ENCODE measurements at places on chromosomes 11 and 22.

DNA sequence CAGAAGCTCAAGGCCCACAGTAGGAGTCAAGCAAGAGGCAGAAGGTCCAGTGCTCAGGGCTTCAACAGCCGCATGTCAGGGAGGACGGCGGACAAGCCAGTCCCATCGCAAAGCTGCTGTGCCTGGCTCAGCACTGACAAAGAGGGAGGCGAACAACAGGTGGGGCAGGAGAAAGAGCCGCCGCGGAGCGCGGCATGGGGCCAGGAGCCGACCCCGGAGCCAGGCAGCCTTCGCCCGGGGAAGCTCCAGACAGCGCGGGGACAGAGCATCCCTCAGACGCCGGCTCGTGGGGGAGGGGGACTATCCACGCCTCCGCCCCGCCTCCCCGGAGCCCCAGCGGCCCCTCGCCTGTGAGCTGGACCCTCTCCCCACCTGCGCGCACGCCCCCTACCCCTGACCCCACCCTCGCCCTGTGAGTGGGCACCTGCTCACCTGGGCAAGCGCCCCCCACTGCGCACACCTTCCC is 369 bp downstream of the DHCR7 start:
- DNase-seq: peak; percentile 43

- peak; percentile 73 for DNase-seq
Observed at GRCh38 chr11:77560605-77561004, 29.1 kb upstream of the AQP11 start.

- no peak for DNase-seq
Observed at GRCh38 chr11:68042219-68043028, 3.6 kb downstream of the TCIRG1 start.

DNA sequence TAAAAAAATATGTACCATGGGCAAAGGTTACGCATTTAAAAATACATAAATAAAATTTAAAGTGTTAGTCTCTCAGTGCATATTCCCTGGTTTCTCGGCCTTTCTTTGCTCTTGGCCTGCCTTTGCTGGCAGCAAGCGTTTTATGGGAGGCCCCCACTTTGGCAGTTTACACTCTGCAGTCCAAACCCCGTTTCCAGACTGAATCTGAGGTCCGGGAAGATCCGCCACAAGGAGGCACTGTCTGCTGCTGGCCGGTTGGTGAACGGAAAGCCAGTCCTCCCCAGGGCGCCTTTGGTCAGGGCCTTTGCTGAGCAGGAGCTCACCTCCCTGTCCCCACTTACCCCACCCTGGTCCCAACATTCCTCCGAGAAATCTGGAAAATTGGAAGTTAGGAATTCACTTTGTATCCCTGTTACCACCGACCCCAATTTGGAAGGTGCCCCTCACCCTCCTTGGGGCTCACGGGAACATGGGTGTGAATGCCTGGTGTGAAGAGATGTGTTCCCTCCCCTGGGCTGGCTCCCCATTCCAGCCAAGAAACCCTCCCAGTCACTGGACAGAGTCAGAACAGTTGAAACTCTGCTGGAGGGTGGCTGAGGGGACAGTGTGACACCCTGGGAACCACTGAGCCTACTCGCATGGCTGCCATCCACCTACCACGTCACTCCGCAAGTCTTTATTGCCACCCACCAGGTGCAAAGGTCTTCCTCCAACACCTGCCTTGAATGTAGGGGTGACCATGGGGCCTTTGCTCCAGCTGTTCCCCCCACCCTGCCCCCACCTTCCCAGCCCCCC is 9.4 kb upstream of the SF1 start:
- peak; percentile 45 for DNase-seq

GRCh38 chr11:69033431-69033830 is 15.3 kb upstream of the TPCN2 start:
- no peak for DNase-seq

GRCh38 chr22:29301716-29302401 is 4.6 kb upstream of the GAS2L1 start:
- no peak for DNase-seq

DNA sequence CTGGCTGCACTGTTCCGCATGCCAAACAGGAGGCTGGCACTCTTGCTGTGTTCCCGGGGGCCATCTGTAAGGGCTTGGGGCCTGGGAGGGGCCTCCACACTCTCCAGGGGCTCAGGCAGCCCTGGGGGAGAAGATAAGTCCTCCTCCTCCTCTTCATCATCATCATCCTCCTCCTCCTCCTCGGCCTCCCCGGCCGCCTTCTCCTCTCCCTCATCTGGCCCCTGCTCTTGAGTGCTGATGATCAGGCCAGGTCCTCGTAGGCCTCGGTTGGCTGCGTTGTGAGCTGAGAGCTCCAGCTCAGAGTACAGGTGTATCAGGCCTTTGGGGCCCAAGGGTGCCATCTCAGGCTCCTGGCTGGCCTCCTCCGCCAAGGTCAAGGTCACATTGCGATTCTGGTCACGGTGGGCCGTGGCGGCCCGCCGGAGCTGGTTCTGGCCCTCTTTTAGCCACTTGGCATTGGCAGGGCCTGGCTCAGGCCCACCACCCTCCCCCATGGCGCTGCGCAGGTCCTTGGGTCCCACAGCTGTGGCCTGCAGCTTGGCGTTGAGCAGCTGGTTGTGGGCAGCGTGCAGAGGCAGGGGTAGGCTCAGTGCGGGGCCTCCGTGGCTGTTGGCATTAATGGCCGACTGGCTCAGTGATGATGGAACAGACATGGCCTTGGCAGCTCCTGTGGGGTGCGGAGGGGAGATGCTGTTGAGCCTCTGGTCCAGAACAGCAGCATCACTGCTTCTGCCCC is 8.0 kb downstream of the APBB1 start:
- no peak for DNase-seq

DNA sequence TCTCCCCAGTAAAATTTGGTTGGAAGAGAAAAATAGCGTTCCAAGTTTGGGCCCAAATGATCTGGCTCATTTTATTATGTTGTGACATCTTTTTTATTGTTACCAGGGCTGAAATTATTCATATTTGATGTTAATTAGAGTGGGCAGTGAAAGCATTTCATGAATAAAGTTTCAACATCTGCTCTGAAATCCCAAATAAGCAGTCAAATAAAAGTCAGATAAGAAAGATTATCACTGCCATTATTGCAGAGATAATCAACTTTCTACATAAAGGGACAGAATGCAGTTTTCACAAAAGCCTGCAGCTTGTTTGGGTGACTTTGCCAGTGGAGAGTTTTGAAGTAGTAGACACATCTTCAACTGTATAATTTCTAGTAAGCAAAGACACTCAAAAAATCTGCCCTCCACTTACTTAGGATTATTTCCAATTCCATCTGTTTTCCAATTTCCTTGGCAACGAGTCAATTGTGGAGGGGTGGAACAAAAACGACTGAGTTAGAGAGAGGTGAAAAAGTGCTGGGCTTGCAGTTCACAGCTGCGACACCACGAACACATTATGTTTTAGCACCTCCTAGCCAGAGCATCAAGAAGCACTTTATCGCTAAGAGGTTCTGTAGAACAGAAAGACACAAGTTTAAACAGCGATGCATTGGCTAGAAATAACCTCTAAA is 9.0 kb downstream of the TECTA start:
- DNase-seq: no peak

GRCh38 chr11:45937916-45938315 is 15.5 kb downstream of the LARGE2 start:
- no peak for DNase-seq

GRCh38 chr22:22207845-22208564 is 36.6 kb upstream of the VPREB1 start:
- DNase-seq: peak; percentile 29

DNA sequence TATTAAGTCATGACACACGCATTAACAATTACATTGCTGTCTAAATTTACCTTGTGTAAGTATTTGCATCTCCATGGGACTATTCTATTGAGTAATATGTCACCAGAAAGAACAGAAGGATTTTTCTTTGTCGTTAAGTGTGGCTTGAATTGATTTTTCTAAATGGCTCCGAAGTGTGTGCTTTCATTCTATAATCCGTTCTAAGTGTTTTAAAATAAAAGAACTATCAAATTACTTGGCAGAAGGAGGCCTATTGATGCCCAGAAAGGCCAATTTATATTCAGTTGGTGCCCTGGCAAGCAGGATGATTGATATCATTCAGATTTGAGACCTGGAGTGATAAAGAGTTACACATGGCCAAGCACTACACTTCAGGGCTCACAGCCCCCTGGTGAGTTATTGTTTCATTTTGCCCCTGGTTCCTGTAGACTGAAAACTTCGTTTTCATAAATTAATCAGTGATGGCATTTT is 538.9 kb upstream of the ANO5 start:
- DNase-seq: no peak

DNA sequence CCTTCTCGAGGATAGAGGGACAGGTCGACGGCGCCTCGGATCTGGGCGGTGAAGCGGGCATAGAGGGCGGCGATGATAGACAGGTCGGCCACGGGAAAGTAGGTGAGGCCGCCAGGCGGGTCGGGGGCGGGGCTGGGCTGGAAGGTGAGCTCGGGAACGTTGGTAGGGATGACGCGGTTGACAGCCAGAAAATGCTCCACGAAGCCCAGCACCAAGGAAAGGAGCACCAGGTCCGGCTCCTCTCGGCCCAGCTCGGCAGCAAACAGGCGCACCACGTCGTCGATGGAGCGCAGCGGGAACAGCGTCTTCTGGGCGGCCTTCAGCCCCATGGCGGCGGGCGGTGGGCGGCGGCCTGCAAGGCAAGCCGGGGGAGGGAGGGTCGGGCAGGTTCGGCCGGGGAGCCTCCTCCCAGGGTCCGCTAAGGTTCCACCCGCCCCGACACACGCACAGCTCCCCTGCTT is 540 bp downstream of the MEN1 start:
- no peak for DNase-seq

- no peak for DNase-seq
Observed at GRCh38 chr11:27626269-27626937, 73.9 kb downstream of the BDNF start.

- DNase-seq: no peak
Observed at GRCh38 chr11:95671768-95672167, 117.8 kb downstream of the FAM76B start.

Measured in HTR-8/SVneo (cell line).